ENCODE measurements at places on chromosomes 5 and 9. TPM values are rescaled to one million over a fixed set of nuclear protein-coding genes. Genes with fewer than 3 reads are reported as not detected.
A peak's percentile ranks its signal among the peaks of the same experiment; 100 is the strongest.

DNA sequence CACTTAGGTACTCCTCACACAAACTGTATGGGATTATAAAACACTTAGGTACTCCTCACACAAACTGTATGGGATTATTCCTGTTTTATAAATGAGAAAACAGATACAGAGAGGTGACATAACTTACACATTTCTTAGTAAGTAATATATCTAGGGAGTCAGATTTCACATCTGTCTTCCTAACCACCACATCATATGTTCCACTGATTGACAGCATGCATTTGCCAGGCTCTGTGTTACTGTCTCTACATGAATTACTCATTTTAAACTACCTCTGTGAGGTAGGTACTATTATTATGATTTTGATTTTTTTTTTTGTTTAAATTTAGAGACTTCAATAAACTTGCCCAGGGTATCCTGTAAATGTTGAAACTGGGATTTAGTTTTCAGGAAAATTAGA, 232.7 kb downstream of the CCDC171 start:
- ATAC-seq = no peak

GRCh38 chr9:36985769-36986467, 48.1 kb downstream of the PAX5 start:
- ATAC-seq = no peak

The PDCD1LG2 gene
- total RNA-seq = 4.6 TPM

GRCh38 chr5:121108725-121109124, 644.6 kb downstream of the PRR16 start:
- no peak for ATAC-seq

GRCh38 chr9:121958530-121958929, 134.6 kb downstream of the TTLL11 start:
- ATAC-seq = no peak

DNA sequence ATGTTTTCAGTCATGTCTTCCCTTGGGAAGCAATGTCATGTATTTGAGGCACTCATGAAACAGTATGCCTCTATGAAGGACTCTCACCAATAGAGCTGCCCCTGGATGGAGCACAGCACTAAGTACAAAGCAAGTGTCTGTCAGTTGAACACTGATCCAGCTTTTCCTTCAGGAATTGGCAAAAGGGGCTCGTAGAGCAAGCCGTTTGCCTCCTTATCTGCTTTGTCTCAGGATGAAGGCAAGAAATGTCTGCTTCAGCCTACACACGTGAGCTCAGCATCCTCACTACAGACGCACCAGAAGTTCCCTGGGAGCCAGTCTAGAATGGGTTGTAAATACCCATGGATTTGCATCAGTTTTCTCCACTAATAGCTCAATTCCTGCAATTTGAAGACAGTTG, 743.0 kb upstream of the DMAC1 start:
- no peak for ATAC-seq

GRCh38 chr9:81849631-81850259, 78.5 kb upstream of the SPATA31D4 start:
- ATAC-seq = no peak

DNA sequence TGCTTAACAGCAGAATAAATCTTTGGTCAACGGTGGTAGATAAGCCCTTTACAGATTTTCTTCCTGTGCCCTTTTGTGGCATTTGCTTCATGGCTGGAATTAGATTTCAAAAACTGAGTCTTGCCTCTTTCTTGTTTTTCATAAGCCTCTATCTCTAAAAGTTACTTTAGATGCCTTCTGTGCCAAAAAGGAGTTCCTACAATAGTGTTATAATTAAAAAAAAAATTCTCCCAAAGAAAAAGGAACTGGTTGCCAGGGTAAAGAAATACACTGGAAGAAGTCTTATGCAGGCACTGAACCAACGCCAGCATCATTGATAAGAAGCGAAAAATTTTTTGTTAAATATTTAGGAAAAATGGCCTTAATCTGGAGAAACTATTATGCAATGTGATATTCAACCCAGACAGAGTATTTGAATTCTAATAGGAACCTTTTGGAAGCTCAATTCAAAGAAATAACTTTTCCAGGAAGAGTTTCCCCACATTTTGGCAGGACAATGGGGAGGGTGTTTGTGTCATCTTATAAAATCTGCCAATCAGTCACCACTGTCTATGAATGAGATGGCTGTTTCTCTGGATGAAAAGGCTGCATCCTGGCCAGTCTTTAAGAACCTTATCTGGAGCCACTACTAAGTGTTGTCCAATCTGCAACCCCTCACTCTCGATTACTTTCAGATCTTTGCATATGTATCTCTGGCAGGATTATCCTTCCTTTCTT, 608.1 kb downstream of the PDE4D start:
- ATAC-seq = peak; percentile 69

DNA sequence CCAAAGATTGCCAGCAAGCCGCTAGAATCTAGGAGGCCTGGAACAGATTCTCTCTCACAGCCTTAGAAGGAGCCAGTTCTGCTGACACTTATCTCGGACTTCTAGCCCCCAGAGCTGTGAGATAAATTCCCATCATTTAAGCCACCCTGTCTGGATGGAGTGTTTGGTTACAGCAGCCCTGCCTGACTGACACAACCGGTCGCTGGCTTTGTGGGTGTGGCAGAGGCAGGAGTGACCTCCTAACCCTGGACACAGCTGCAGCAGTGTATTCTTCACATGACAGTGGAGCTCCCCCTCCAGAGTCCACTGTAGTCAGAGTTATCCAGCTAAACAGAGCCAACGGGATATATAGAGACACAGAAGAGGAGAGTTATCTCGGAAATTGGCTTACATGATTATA, 21.2 kb upstream of the IL17B start:
- peak; percentile 36 for ATAC-seq

The SLC6A18 gene
- not detected for total RNA-seq

GRCh38 chr5:58184910-58185309, 275.0 kb downstream of the PLK2 start:
- ATAC-seq = no peak

The TICAM2 gene
- total RNA-seq = 1.2 TPM

The C5orf58 gene
- not detected for total RNA-seq

The PCDHA4 gene
- total RNA-seq = 0.96 TPM
